ENCODE measurements at places on chromosomes 13 and 19.

- DNase-seq: no peak
These were observed 20.8 kb upstream of the EBI3 start for GRCh38 chr19:4208385-4209094.

GRCh38 chr13:75771818-75772217 lies 135.7 kb downstream of the LMO7 start:
- no peak for DNase-seq

DNA sequence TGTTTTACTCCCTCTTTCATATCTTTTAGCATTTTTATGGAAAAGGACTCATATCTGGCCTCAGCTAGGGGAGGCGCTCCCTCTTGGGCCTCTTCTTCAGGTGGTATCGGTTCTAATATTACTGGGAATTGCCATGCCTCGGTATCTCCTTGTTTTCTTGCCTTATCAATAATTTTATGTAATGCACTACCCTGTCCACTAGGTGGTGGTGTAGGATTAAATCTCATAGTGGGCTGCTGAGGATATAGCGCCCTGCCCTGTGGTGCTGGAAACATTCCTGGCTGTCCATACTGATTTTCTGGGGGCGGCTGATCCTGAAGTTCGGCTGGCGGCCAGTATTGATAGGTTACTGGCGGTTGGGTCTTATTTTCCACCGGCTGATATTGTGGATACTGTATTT lies 35.8 kb downstream of the ZNF420 start:
- no peak for DNase-seq

GRCh38 chr13:110521296-110521680 lies 40.2 kb downstream of the RAB20 start:
- no peak for DNase-seq

DNA sequence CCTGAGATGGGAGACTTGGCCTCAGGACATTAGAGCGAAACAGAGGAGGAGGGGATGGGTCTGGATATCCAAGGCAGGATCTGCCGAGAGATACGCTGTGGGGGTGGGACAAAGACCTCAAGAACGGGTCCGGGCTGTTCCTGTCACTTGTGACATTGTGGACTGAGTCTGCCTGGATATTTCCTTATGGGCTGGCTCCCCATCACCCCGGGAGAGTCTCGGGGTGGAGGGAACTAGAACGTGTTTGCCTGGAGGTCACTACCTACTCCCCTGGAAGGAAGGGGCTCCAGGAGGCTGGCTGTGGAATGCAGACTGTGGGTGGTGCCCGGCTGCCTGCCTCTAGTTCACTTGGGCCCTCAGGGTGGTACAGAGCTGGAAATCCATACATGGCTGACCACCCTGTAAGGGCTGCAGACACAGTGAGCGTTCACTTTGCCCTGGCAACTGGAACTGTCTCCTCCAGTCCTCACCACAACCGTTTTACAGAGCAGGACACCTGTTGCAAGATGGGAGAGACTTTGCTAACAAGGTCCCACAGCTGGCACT lies 26.4 kb downstream of the DNM2 start:
- DNase-seq: no peak

- no peak for DNase-seq
These were observed 472.8 kb downstream of the OLFM4 start for GRCh38 chr13:53501387-53501786.

DNA sequence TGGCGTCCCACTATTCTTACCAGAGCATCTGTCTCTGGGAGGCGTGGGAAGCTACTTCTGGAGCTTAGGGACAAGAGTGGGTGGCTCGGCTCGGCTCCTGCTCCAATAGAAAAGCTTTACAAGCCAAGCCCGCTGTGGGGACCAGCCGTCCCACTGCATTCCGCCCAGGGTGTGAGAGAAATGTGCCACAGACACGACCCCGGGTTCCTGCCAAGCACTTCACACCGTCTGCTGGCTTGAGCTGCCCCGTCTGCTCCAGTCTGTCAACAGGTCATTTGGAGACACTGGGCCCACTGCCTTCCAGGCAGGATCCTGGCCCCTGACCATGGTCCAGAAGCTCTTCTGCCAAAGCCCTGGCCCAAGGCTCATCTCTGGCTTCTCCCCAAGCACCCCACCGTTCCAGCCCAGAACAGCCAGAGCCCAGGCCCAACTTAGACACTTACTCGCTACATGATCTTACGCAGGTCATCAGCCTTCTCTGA lies 6.5 kb upstream of the FKRP start:
- no peak for DNase-seq

DNA sequence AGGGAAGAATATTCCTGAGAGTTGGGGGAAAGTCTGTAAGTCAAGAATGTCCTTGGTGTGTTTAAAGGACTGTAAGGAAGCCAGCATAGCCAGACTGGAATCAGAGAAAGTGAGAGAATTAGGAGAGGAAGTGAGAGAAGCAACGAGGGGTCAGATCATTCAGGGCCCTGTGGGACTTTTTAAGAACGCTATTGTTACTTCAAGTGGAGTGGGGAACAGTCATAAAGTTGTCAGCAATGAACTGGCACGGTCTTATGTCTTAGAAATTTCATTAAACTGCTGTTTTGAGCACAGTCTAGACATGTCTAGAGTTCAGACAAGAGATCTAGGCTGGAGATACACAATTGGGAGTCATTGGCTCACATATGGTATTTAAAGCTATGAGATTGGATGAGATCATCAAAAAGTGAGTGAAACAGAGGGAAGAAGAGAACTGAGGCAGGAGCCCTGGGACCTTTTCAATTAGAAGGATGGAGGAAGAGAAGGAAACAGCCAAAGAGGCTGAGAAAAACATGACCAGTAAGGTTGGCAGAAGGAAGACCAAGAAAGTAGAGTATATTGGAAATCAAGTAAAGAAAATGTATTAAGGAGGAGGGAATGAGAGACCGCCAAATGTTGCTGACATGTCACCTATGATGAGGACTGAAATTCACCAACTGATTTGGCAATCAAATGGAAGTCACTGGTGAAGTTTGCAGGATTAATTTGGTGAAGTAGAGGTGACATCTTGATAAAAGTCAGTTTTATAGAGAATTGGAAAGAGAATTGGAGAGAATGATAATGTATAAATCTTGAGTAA lies 263.5 kb downstream of the GPC5 start:
- DNase-seq: no peak

- DNase-seq: no peak
These were observed 18.9 kb upstream of the CLDN10 start for GRCh38 chr13:95533545-95534160.

DNA sequence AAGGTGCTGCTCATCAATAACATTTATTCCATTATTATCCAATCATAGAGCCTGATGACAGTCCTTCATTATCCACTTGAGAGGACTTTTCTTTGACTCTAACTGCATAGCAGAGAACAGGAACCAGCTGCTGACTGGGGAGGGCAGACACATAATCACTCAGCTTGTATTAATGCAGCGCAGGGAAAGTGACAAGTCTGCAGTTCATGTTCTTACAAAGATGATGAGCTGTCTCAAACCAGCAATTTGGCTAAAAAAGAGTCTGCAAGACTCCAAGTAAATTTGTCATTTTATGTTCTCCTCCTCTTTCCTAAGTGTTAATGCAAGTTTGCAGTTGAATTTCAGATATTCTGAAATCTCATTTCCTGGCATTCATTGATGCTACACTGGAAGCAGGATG lies 40.0 kb upstream of the CBY2 start:
- no peak for DNase-seq

GRCh38 chr13:84443463-84443862 lies 561.2 kb upstream of the SLITRK1 start:
- DNase-seq: no peak

- DNase-seq: no peak
These were observed 1189.9 kb downstream of the UQCRFS1 start for GRCh38 chr19:28023064-28023463.
